Activated naive CD4-positive, alpha-beta T cell treated with anti-CD3 and anti-CD28 coated beads, Interleukin-2, amount 50 U/mL, for 16 hours (primary cell): ENCODE measurements at places on chromosomes 3 and 15.
A peak's percentile ranks its signal among the peaks of the same experiment; 100 is the strongest.

- DNase-seq, result no peak
These were observed 7.4 kb upstream of the SST start for GRCh38 chr3:187677604-187678003.

DNA sequence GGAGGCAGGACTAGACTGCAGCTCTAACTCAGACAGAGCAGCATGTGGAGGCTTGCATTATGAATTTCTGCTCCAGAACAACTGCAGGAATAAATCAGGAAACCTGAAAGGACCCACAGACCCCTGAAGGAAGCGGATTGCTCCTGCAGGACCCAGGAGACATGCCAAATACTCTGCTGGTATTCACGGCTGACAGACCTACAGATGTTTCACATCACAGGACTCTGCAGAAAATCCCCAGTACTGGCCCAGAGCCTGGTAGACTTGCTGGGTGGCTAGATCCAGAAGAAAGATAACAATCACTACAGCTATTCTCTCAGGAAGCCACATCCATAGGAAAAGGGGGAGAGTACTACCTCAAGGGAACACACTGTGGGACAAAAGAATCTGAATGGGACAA lies 942.1 kb downstream of the AGBL1 start:
- no peak for DNase-seq

DNA sequence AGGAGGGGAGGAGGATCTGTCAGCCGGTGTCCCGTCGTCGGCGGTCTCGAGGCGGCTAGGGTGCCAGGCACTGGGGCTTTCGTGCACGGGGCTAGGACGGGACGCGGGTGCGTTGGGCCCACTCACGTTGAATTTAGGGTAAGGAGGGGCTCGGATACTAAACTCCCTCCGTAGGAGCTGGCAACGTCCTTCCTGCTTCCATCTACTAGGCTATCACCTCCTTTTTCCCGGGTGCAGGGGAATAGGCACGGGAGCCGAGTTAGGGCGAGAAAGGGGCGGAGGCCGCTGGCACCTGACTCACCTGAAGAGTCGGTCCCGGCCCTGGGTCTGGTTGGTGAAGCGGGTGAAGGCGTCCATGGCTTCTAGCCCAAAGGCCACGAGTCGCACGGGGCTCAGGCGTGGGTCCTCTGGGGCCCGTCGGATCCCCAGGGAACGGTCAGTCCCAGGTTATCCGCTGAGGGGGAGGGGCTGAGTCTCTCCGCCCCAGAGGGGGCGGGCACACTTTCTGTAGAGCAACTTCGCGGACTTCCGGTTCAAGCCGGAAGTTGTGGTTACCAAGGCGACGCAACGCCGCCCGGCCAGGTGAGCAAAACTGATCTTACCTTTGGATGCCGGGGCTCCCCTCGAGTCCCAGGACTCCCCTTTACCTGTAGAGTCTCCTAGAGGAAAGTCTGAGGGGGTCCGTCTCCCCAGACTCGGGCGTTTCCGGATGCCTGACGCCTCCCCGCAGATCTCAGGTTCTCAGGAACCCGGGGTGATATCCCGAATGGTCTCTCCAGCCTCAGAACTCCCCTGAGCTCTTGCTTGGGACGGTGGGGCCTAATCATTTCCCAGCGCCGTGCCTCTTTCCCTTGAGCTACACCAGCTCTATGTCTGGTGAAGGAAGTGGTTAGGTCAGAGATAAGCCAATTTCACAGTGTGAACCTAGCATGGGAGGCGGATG lies at the start of the genes PEX11A and WDR93:
Gene PEX11A, minus strand, starts transcription at position 479 of the 943 bp plus-strand sequence. Its CDS starts 122 bp downstream, at position 357.
Gene WDR93, plus strand, starts transcription at position 536 of the 943 bp plus-strand sequence. CDS start 10,936 bp downstream, outside the sequence.
- DNase-seq, result peak; percentile 81

DNA sequence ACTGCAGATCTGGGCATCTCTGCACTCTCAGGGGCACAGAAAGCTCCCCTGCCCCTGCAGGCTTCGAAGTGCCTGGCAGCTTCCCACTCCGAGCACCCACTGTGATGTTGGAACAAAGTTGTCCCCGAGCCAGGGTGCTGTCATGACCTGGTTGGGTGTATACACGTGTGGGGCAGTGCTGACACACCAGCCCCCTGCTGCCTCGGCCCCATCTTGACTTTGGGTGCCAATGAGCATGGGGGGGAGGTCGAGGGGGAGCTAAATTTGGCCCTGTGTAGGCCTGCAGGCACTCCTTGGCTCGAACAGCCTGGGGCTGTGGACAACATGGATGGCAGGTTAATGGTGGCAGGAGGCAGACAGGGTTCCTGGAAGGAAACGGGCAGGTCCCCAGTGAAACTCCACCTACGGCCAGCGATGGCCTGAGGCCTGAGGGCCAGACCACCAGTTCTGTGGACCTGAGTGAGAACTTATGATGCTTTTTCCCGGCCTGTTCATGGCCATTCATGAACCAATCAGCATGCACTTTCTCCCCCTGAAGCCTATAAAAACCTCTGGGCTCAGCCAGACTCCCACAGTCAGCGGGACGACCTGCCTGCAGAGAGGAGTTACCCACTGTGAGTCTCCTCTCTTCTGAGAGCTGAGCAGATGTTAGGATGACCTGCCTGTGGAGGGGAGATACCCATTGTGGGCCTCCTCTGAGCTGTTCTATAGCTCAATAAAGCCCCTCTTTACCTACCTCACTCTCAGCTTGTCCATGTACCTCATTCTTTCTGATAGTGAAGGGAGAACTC lies 1029.1 kb upstream of the GBE1 start:
- DNase-seq, result no peak

DNA sequence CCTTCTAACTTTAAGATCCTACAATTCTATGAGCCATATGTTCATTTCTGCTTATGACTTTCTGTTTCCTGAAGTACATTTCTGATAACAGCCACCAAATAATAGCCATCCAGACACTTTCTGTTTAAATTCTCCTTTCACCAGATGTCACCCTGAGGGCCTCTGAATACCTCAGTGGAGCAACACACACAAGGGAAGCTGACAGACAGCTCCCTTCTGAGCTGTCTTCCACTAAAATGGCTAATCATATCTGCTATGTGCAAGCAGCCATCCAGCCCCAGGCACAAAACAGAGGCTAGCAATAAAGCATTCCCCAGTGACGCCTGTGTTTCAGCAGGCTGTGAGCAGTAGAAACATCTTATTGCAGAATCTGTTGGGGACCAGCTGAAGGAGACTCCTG lies 666.6 kb upstream of the UBE2E2 start:
- no peak for DNase-seq

- DNase-seq, result no peak
These were observed 20.5 kb downstream of the TRPM1 start for GRCh38 chr15:31081056-31081455.
